Stimulated activated CD4-positive, alpha-beta T cell treated with anti-CD3 and anti-CD28 coated beads, Interleukin-15, amount 100 ng/mL, for 24 hours (primary cell): ENCODE measurements at places on chromosomes 16 and 17.

DNA sequence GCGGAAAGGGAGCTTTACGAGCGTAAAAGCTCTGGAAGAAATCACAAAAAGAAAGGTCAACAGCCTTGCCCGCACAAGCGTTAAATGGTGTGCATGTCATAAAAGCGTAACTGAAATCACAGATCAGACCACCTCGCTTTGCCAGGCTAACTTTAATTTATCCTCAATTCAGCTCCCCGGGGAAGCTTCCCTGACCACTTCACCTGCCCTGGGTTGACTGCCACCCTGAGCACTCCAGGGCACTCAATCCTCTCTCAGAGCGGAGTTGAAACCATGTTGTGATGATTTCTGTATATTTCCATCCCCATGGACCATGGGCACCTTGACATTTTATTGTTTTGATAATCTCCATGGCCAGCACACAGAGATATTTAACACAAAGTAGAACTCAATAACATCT, 16.1 kb upstream of the NAGS start:
- no peak for DNase-seq

GRCh38 chr17:42193216-42193968, 902 bp downstream of the GHDC start:
- no peak for DNase-seq

GRCh38 chr16:81415751-81416150, 28.9 kb upstream of the CMIP start:
- DNase-seq = no peak

- no peak for DNase-seq
Observed at GRCh38 chr17:54269881-54270280, 447.2 kb downstream of the KIF2B start.

- no peak for DNase-seq
Observed at GRCh38 chr16:51287121-51287755, 136.2 kb upstream of the SALL1 start.

DNA sequence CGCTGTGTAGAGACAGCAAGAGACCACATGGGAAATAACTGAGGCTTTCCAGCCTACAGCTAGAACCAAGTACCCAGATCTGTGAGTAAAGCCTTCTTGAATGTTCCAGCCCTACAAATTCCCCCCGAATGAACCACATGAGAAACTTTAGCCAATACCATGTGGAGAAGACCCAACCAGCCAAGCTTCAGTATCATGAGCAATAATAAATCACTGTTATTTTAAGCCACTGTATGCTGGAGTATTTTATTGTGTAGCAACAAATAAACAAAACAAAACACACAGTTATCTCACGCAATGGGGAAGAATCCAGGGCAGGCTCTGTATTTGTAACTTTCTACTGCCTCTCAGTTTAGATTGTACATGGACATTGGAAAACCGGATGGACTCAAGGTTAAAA, 426.2 kb downstream of the CDH11 start:
- no peak for DNase-seq

GRCh38 chr16:364595-365491, 5.5 kb downstream of the MRPL28 start:
- no peak for DNase-seq

- no peak for DNase-seq
Observed at GRCh38 chr17:6380915-6381438, 53.9 kb downstream of the AIPL1 start.

GRCh38 chr16:2874912-2875362, 8.1 kb upstream of the FLYWCH2 start:
- DNase-seq = peak; percentile 81

DNA sequence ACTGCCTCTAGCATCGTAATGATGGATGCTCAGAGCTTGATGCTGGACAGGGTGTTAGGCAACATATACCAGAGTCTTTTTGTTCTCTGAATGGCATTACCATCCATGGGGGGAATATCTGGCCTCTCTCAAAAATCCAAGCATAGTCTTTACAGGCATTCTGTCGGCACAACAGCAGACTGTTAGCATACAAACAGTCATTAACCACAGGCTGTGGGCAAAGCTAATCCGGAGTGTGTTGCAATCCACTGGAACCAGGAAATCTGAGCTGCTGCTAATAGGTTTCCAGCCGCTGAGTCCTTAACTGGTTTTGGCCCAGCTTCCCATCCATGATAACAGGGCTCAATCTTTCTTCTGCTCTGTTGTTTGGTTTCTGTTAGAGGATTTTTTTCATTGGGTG, 371.9 kb downstream of the HS3ST3B1 start:
- DNase-seq = no peak

GRCh38 chr17:36736201-36737156, 135.1 kb downstream of the MRM1 start:
- DNase-seq = no peak

DNA sequence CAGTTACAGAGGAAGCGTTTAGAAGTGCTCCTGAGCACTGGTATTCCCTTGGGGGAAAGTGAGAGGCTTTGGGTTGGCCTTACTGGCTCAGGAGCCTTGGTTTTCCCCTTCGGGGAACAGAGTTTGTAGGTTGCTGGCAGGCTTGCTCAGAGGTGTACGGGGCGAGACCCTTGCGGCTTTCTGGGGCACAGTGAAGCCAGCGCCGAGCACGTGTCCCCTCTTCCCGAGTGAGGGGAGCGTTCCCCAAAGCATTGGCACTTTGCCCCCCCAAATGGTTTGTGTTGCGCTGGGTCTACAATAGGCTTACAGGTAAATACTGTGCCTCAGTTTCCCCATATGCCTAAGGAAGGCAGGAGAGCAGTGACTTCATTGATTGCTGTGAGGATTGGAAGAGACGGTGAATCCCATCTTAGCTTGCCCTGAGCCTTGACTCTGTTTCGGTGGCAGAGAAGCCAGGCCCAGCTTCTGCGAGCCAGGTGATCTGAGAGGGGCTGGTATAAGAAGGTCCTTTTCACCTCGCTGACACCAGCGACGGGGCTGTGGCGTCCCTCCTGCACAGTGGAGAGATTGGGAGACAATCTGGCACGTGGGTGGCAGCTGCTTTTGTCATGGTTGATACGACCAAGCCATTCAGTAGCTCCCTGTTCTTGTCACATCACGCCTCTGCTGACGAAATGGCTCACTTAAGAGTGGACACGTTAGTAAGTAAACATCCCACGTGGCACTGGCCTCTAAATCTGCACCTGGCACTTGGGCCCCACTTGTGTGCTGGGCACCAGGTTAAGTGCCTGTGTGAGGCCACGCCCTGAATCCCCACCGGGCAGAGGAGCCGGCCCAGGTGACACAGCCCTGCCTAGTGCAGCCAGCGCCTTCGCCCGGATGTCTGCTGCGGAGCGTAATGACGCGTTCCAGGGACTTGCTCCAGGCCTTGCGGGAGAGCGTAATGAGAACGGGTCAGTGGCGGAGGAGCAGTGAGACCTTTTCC, 55.0 kb downstream of the MEAK7 start:
- DNase-seq = no peak

DNA sequence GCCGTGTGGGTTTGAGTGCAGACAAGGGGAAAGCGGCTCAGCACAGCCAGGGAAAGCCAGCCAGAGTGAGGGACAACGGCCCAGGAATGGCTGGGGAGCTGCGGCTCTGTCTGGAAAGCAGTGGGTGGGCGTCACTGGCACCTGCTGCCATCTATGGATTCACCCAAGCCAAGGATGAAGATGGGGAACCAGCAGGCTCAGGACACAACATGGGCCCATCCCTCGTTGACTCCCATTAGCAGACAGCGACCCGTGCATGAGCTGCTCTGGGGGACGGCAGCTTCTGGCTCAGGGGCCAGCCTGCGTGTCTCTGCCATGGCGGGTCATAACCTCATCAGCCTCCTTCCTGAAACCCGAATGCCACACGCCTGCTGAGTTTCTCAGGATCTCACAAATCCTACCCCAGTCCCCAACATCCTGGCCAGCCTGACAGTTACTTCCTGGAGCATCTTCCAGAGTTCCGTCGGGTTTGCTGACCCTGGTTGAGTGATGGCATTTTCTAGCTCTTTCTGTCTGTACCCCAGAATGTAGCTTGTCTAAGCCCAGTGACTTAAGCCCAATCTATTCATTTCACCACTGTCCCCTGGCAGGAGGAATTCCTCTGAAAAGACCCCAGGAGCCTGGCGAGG, 50.7 kb downstream of the SLC7A5 start:
- no peak for DNase-seq

- no peak for DNase-seq
Observed at GRCh38 chr17:41676058-41676419, 12.6 kb upstream of the EIF1 start.

DNA sequence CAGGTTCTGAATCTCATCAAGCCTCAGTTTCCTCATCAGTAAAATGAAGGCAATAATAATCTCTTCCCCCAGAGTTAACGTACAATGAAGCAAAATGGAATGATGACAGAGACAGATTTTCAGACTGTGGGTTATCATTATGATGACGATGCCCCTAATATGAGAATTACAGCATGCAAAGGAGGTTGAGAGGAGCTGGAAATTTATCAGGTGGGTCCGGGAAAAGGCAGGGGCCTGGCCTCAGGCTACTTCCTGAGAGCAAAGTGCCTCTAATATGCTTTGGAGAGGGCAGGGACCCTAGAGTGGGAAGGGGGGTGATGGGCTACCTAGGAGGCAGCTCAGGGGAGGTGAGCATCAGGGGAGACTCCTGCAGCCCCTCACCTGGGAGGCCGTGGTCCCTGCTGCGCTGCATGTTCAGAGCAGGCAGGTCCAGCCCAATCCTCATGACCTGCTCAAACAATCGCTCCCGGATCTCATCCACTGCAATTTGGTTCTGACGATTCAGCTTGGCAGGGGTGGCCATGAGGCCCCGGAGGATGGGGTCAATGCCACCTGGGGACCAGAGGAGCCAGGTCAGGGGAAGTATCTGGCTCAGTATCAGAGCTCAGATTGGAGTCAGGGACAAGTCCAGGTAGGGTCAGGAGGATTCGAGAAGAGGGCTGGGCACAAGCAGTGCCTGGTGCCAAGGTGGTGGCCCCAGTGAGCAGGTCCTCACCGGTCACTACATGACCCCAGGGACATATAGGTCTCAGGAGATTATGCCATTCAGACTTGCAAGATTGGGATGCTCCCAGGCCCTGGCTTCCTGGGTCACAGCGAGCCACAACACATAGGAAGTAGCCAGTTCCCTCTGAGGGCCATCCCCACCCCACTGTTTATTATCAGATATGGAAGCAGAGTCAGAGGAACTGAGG, 8.1 kb downstream of the MPO start:
- no peak for DNase-seq

DNA sequence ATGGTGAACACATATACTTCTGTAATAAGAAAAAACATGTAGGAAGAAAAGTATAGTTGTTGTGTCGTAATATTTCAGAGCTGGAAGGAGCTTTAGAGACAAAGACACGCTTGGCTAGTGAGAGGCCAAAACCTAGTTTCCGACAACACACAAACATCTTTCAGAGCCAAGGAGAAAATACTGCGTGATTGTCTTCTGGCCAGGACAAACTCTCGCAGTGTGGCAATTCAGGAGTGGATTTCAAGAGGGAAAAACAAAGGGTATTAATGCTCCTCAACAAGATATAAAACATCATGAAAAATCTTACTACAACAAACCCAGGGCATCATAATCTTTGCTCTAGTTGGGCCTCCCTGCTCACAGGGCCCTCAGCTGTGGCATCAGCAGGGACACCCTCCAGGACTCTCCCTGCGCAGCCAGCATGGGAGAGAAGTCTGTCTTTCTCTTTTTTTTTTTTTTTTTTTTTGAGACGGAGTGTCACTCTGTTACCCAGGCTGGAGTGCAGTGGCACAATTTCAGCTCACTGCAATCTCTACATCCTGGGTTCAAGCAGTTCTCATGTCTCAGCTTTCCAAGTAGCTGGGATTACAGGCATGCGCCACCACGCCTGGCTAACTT, 66.4 kb downstream of the CYB5B start:
- DNase-seq = no peak

DNA sequence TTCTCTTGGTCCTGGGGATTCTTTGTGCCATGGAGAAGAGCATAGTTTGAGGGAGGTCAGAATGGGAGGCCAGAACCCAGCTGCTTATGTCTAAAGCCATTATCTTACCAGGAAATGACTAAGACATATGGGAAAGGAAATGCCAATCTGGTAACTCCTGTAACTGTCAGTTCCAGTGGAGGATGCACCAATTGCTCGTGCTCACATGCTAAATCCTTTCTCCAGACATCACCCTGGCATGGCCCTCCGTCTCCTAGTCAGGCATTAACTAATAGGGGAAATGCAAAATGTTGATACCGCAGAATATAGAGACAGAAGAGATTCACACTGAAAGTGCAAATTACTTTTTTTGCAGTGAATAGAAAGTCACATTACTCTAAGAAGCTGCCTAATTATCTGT, 255.6 kb upstream of the HSBP1 start:
- no peak for DNase-seq

- DNase-seq = no peak
Observed at GRCh38 chr17:47925678-47925988, 15.7 kb upstream of the PNPO start.

DNA sequence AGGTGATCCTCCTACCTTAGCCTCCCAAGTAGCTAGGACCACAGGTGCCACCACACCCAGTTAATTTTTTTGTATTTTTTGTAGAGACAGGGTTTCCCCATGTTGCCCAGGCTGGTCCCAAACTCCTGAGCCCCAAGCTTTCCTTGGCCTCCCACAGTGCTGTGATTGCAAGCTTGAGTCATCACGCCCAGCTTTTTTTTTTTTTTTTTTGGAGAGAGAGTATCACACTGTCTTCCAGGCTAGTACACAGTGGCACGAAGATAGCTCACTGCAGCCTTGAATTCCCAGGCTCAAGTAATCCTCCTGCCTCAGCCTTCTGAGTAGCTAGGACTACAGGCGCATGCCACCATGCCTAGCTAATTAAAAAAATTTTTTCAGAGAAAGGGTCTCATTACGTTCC, 27.2 kb downstream of the HEATR9 start:
- DNase-seq = no peak

- no peak for DNase-seq
Observed at GRCh38 chr16:54932737-54933254, 2.1 kb downstream of the IRX5 start.

GRCh38 chr17:32288615-32289014, 23.0 kb downstream of the RHBDL3 start:
- DNase-seq = no peak
